ENCODE measurements at places on chromosomes 4 and X.

DNA sequence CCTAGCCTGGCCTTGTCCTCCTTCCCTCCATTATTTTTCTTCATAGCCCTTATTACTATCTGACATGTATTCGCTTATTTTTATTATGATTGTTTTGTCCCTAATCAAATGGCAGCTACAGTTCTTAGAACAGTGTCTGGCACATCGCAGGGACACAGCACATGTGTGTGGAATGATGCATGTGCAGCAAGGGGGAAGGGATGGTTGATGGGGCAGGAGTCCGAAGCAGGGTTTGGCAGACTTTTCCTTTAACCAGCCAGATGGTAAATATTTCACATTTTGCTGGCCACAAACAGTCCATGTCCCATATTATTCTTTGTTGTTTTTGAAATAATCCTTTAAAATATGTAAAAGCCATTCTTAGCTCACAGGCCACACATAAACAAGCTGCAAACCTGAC is 128.3 kb upstream of the STIM2 start:
- DNase-seq = no peak

- DNase-seq = peak; percentile 77
Observed at GRCh38 chr4:94455081-94455480, 3.3 kb downstream of the PDLIM5 start.

GRCh38 chr4:42566835-42567234 is 90.1 kb downstream of the ATP8A1 start:
- no peak for DNase-seq

DNA sequence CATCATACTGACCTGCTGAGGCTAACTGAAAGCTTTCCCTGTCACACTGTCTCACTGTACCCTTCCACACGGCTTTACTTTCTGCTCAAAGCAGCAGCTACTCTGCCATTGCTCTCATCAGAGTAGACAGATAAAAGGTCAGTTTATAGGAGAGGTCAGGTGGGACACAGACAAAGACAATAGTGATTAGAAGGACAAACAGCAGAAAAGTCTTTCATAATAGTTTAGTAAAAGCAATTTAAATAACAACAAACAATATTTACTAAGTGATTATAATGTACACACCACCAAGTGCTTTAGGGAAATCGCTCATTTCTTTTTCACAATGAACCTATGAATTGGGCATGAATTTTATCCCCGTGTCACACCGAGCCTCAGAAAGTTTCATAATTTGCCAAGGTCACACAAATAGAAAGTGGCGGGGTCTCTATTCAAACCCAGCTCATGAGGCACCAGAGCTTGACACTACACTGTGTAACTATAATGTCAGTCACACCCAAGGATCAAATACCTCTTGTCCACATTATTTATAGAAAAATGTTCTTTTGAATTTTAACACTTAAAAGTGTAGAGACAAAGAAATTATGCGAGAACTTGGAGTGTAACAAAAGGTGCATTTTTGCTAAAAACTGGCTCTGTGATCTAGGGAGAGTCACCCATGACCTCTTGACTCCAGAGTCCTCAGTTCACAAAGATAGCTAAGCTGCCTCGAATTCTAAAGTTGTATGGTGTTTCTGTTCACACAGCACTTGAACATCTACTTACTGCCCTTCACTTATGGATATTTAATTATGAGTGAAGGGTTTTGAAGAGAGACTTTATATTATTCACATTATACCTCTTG is 24.5 kb upstream of the SORBS2 start:
- DNase-seq = no peak

- DNase-seq = no peak
Observed at GRCh38 chrX:113473418-113473817, 632.8 kb upstream of the AMOT start.

- no peak for DNase-seq
Observed at GRCh38 chr4:17476853-17477252, 35.0 kb downstream of the QDPR start.

GRCh38 chr4:40280586-40280985 is 54.5 kb upstream of the CHRNA9 start:
- DNase-seq = no peak

DNA sequence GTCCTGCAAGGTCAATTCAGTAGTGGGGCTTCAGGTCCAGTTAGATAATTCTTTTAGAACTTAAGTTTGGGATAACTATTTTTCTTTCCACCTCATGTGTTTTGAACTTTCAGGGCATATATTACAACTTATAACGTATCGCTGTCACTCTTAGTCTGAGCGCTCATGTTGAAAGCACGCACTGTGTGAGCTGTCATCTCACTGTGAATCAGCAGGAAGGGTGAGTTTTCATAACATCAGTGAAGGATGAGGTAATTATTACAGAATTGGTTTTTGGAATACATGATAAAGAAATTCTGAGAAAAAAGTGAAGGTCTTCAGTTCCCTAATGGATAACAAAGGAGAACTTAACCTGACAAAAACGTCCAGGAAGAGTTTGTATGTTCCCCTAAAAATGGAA is 45.1 kb upstream of the SLC4A4 start:
- no peak for DNase-seq

GRCh38 chr4:53620956-53621355 is 29.7 kb upstream of the LNX1 start:
- no peak for DNase-seq

GRCh38 chr4:7326306-7326692 is 108.4 kb downstream of the PSAPL1 start:
- DNase-seq = peak; percentile 30

DNA sequence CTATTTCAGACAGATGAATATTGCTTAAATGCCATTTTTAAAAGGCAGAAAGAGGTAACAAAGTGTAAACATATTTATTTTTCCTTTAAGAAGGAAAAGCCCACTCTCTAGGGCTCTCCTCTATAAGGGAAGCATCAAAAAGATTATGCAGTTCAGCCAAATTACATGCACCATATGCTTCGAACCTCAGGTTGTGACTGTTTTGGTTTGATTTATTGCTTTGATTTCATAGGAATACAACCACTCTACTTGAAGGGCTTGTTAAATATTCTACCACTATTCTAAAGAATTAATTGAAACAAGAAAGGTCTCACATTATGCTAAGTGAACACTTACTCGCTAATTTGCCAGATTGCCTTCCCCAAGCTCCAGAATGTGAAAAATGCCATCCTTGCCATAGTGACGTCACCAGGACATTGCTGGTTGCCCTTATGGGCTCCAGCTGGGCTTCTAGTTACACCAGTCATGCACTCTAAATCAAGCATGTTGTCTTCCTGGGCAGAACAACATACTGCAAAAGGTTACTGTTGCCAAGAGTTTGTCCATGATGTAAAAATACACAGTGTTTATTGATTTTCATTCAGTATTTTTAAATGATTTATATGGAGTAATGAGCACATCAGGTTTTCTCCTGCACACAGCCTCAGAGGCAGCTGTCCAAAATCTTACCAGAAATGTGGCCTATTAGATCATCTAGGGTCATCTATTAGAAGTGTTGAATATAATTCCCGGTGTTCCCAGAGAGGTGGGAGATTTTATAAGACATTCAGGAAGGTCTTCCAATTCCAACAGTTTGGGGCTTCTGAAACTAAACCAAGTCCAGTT is 164.4 kb upstream of the RAPGEF2 start:
- no peak for DNase-seq

DNA sequence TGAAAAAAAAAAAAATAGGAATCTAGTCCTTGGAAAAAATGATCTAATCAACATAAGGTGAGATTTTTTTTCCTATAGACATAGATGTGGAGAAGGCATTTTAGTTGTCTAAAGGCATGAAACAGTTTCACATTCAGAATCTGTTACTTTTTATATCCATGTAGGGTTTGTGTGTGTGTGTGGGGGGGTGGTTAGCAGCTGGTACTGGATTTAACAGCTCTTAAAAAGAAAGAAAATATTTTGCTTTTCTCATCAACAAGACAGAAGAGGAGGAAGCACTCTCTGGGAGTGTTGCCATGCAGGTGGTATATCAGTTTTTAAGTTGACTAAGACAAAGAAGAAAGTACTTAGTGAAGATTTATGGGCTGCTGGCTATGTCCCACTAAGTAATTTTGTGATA is 122.3 kb downstream of the VCX3B start:
- DNase-seq = no peak

DNA sequence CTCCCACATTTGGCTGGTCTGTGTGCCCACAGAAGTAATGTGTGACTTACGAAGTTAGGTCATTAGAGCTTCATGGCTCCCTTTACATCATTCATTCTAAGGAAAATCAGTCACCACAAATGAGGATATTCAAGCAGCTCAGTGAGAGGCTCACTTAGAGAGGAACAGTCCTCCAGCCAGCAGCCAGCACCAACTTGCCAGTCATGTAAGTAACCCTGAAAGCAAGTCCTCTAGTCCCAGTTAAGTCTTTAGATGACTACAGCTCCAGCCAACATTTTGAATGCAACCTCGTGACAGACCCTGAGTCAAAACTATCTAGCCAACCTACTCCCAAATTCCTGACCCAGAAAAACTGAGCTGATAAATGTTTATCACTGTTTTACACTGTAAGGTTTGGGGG is 71.3 kb downstream of the LRBA start:
- no peak for DNase-seq

GRCh38 chr4:142238589-142238988 is 602.2 kb downstream of the IL15 start:
- no peak for DNase-seq

DNA sequence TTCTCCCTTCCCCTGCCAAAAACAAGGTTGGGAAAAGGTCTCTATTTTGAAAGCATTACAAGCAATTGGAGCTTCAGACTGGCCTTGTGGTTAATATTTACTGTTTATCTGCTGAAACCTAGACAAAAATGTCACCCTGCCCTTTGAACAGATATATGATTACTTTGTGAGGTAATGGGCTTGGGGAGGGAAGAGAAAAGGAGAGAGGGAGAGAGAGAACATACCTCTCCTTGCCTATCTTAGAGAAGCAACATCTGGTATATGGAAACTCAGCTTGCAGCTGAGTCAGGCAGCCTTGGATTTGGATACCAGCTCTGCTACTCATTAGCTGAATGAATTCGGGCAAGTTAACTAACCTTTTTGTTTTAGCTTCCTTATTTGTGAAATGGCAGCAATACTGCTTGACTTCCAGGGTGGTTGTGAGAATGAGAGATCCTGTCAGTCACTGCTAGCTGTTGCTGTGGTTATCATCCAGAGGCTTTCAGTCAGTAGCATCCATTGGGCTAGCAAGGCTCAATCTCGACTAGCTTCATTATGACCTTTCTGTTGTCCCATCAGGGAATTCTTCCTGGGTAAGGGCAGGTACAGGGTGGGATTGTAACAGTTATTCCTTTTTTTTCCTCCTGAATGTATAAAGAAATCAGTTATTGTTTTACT is 41.1 kb downstream of the ZFX start:
- DNase-seq = no peak

- DNase-seq = no peak
Observed at GRCh38 chrX:117838581-117839331, 277.9 kb downstream of the KLHL13 start.

Data from Right ventricle myocardium superior (tissue), 1 donor.